ENCODE measurements at places on chromosomes 12 and 14. TPM values are rescaled to one million over a fixed set of nuclear protein-coding genes. Genes with fewer than 3 reads are reported as not detected.

PMEL gene
- total RNA-seq = 0.12 TPM

GLI1 gene
- 0.57 TPM for total RNA-seq

GALNT8 gene
- total RNA-seq = 3.0 TPM

POTEM gene
- total RNA-seq = 0.57 TPM

TEX22 gene
- 0.29 TPM for total RNA-seq

ACVR1B gene
- 11.5 TPM for total RNA-seq

SMOC1 gene
- total RNA-seq = 5.9 TPM

OTUB2 gene
- total RNA-seq = 2.7 TPM

TAS2R30 gene
- total RNA-seq = 0.46 TPM

DCN gene
- total RNA-seq = not detected

MYF5 gene
- not detected for total RNA-seq

CABP1 gene
- not detected for total RNA-seq

INSM2 gene
- total RNA-seq = not detected

KLRC4 gene
- total RNA-seq = not detected

SLC17A8 gene
- not detected for total RNA-seq

SNAPC1 gene
- total RNA-seq = 37.7 TPM

CACNA1C gene
- 1.8 TPM for total RNA-seq

PTGER2 gene
- 6.5 TPM for total RNA-seq

TMEM179 gene
- 7.4 TPM for total RNA-seq

FAM90A1 gene
- 0.17 TPM for total RNA-seq

DDX54 gene
- 60.1 TPM for total RNA-seq

MMP17 gene
- total RNA-seq = 3.1 TPM

RDH12 gene
- not detected for total RNA-seq

CMTM5 gene
- total RNA-seq = not detected

KLRC1 gene
- not detected for total RNA-seq

MAP1LC3B2 gene
- total RNA-seq = 0.17 TPM

Data from Daoy (cell line).